GM12864 (cell line): ENCODE measurements at places on chromosomes 4 and X.

DNA sequence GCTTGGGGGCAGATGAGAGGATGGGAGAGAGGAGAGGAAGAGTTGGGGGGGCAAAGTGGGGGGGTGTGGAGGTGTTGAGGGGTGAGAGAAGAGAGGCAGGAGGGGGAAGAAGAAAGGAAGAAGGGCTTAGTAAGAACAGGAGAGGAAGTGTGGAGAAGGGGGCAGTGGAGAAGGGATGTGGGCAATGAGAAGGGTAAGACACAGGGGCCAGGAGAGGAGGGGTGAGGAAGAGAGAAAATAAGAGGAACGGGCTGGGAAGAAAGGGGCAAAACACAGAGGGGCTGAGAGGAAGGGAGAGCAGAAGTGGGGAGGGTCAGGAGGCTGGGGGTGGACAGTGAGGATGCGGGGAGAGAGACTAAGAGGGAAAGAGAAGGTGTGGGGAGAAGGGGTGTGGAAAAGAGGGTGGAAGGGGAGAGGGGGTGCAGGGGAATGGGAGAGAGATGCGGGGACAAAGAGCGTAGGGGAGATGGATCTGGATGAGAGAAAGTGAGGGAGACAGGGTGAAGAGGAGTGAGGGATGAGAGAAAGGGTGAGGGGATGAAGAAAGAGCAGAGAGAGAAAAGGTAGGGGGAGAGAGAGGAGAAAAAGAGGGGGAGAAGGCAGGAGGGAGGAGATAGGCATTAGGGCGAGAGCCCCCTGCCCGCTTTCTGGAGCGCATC is 12.9 kb downstream of the SH3KBP1 start:
- no peak for DNase-seq

DNA sequence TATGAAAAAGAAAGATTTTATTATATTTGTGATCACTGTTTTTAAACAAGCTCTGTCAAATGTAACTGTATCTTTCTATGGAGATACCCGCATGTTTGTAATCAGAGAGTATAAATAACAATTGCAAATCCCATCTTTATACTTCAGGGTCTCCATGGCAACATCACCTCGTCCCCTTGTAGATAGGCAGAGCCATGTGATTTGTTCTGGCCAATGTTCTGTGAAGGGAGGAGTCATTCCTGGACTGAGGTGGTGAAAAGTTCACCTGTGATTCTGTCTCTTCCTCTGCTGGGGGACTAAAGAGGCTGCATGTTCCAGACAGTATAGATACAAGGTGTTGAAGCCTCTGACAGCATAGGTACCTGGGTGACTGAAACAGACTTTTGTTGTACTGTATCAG is 45.6 kb upstream of the MED14 start:
- DNase-seq: no peak

GRCh38 chr4:5863461-5864113 is 29.3 kb downstream of the CRMP1 start:
- DNase-seq: no peak

DNA sequence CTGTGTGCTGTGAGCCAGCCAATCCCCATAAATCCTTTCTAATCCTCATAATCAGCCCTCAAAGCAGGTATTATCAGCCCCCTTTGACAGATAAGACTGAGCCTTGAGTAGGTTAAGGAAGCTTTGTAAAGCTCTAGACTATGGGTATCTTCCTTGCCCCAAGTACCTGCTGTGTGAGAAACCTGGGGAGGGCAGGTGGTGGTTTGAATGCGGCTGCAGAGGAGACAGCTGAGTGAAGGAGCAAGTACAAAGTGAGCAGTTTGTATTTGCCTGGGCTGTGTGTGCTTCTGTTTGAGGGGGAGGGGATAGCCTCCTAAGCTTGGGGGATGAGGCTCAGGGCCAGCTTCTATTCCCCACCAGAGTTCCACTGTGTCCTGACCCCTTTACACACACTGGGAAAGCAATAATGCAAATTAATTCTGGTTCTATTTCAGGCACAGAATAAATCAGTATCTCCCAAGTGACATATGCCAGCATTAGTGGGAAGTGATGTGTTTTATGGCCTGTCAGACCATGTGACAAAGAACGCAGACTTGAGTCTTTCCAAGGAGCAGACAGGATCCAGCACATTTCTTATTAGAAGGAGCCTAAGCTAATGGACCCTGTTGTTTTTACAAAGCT is 63.5 kb downstream of the EVC start:
- no peak for DNase-seq
